ENCODE measurements at places on chromosomes 1 and 21. TPM values are rescaled to one million over a fixed set of nuclear protein-coding genes. Genes with fewer than 3 reads are reported as not detected.
A peak's percentile ranks its signal among the peaks of the same experiment; 100 is the strongest.

Gene ITLN2
- 0.12 TPM for polyA plus RNA-seq

Gene CTSS
- polyA plus RNA-seq: 267 TPM

Gene EXTL2
- polyA plus RNA-seq: 1.4 TPM

GRCh38 chr1:8510041-8510823 lies 192.3 kb downstream of the SLC45A1 start:
- DNase-seq: peak; percentile 77

DNA sequence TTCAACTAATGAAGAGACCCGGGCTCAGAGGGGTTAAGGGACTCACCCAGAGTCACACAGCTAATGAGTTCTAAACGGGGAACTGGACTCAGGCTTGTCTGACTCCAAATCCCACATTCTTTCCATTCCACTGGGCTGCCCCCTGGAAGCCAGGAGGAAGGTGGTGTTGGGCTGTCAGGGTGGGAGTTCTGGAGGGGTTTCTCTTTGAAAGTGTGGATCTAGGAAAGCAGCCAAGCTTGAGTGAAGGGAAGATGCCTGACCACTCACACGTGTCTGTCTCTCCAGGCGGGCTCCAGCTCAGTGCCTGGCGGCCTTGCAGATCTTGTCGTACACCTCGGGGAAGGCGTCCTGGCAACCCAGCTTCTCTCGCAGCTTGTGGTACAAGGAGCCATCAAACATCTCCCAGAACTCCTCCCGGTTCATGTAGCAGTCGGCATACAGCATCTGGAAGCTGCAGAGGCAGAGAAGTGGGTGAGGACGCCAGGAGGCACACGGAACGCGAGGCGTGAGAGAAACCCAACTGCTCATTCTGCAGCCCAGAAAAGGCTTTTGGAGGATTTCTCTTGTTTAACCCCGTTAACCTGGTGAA lies 35.0 kb downstream of the DHCR24 start:
- DNase-seq: no peak

DNA sequence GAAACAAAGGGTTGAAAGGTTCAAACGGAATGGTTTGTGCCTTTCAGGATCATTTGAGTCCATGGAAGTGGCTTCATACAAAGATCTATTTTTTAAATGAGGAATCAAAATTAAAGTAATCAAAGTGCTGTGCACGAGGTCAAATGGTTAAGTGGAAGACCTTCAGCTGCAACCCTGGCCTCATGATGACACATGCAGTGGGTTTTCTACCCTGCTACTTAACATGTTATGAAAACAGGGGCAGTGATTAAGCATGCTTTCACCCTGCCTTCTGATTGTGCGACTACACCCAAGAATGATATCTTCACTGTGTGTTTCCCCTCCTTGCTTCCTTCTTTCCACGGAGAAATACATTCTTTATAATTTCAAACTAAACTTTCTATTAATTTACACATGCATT lies 604.2 kb downstream of the LRRIQ3 start:
- no peak for DNase-seq

DNA sequence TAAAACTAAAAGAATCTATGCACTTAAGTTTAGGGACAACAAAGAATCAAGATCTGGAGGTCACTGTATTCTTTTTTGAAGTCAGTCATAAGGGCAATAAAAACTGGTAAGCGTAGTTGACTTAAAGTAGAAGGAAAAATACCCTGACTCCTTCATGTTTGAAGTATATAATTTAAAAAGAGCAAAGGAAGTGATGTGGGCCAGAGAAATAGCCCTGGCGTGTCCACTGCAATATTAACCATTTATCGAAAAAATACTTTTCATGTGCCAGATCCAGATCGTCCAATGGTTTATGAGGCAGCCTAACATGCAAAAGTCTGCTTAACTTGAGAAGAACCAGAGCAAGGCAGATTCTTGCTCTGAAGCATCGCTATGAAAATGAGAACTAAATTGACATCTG lies 162.0 kb downstream of the COQ8A start:
- no peak for DNase-seq

DNA sequence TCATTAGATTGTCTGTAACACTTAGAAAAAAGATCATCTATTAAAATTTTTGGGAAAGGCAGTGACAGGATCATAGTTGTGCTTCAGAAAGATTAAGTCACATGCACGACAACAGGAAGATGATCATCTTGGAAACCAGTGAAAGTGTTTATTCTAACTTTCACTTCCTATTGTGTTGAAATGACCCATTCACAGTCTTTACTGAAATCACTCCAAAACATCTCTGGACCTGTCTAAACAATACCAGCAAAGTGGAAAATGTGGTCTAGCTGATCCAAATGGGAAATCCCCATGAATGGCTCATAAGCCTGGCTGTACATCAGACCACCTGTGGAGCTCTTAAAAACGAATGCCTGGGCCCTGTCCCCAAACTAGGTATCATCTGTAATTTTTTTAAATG lies 111.1 kb upstream of the ETV3 start:
- no peak for DNase-seq

GRCh38 chr1:225908013-225908640 lies 15.9 kb downstream of the PYCR2 start:
- no peak for DNase-seq

DNA sequence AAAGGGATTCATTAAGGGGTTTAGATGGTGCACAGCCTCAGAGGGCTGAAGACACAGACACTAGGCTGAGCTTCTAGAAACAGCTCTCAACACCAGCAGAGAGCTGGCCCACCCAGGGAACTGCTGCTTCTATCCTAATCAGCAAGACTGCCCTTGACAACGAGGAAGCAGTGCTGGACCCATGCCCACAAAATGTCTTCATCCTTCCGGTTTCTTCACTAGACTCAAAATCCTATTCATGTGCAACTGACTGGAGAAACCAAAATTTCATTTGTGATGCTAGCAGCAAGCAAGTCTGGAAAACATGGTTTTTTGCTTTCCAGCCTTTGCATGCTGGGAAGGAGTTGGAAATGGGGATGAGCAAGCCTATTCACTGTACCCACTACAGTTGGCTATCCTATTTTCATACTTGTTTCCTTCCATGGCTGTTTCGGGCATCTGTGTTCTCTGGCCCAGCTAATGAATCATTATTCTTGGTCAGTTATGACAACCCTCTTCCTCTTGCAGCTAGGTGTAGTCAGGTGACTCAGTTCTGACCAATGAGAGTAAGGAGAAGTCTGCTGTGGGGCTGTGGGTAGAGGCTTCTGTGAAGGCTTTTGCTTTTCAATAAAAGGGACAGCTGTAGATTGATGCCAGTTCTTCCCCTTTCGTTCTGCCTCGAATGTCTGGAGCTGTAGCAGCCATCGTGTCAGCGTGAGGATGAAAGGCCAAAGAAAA lies 14.6 kb upstream of the TMEM61 start:
- DNase-seq: peak; percentile 77
